ENCODE measurements at places on chromosomes 7 and 10.

DNA sequence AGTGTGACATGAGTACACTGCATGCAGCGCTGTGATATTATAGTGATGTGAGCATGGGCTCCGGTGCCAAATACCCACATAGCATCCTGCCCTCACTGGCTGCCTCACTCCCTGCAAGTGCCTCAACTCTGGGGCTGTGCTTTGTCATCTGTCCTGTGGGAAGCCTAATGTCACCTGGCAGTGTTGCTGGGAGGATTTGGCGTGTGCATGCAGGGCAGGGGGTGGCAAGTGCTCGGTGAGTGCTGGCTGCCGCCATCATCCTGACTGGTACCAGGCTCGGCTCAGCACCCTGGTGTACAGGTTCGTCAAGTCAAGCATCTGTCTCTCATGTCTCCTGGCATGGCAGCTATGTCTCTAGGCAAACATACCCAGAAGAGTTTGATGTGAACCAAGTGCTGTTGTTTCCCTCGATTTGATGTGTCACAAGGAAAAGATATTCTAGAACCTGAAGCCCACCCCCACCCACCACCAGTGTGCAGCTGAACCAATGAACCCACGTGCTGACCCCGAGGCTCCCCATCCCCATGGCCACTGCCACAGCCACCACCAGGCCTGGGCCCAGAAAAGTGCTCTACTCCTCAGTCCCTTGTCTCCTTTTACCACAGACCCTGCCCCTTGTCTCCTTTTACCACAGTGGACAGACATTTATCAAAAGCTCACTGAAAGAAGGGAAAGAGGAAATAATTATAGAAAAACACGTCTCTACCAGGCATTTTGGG is 135.8 kb downstream of the MAPK8 start:
- no peak for DNase-seq

GRCh38 chr7:143012409-143012808 is 14.5 kb downstream of the OR9A2 start:
- DNase-seq, result no peak

DNA sequence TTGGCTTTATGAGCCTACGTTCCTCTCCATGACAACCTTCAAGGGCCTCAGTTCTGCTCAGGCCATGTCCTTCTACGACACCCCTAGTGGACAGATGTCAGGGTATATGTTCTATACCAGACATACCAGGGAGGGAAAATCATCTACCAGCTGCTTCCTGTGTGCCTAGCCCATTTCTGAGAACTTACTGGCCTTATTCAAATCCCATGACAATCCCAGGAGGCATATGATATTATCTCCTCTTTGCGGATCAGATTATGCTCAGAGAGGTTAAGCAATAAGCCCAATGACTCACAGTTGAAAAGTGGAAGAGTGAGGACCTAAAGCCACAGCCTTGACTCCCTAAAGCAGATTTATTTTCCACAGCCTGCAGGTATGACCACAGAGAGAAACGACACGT is 139.3 kb downstream of the GLI3 start:
- DNase-seq, result no peak

DNA sequence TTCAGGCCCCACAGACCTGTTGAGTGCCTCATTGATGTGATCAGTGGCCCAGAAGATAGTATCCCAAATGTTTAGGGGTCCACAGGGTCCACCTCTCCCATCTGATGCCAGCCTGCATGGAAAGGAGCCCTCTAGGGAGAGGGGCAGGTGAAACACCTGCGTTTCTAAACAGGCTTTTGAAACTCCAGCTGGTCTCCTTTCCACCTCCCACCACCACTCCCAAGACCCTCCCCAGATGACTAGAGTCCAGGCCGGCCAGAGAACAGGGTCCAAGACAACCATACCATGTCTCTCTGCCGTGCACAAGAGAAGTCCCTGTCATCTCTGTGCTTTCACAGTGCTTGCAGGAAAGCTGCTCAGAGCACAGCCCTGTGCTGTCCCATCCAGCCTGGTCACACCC is 105.0 kb upstream of the NANOS1 start:
- no peak for DNase-seq

GRCh38 chr7:119377861-119378260 is 895.1 kb upstream of the KCND2 start:
- no peak for DNase-seq

DNA sequence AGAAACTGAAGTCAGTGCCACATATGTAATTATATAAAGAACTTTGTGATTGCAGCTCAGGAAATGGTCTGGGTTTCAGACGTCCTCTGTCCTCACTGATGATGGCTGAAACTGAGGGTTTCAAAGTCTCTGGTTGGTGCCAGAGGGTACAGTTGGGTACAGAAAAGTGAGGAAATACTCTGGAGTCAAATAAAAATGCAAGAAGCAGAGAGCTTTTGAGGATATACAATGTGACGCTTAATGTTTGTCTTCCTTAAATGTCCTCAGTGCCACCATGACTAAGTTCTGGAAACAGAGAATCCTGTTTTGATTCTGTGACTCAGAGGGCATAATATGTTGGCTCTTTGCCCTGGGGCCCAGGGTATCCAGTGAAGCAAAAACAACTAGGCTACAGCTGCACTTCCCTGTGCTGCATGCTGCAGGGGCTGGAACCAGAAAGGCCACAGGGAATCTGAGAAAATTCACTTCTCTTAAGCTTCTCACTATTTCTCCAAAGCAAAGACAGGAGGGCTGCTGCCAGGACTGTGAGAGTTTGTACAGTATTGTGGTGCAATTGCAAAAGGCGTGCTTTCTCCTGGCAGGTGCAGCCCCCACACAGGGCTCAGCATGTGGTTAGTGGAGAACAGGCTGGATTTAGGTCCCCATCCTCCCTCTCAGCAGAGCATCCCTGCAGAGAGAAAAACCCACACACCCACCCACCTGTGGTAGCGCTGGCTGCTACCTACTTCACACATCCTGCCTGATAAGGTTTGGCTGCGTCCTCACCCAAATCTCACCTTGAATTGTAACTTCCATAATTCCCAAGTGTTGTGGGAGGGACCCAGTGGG is 169.5 kb upstream of the SVIL start:
- DNase-seq, result no peak

DNA sequence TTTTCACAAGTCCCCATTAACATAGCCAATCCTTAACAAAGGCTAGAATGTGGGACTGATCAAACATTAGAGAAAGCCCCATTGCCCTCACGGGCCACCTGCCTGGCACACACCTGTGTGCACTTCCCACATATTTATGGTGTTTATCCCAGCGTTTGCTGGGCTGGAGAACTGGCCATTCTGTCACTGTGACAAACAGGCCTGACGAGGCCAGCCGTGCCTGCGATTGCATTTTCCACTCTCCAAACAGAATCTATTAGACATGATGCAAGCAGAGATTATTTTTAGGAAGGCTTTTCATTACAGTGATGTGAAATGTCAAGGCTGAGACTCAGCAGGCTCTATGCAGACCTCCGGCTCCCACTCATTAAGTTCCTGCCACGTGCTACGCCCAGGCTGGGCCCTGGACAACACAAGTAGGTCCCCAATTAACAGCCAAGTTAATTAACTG is 20.4 kb downstream of the PTPRN2 start:
- no peak for DNase-seq

DNA sequence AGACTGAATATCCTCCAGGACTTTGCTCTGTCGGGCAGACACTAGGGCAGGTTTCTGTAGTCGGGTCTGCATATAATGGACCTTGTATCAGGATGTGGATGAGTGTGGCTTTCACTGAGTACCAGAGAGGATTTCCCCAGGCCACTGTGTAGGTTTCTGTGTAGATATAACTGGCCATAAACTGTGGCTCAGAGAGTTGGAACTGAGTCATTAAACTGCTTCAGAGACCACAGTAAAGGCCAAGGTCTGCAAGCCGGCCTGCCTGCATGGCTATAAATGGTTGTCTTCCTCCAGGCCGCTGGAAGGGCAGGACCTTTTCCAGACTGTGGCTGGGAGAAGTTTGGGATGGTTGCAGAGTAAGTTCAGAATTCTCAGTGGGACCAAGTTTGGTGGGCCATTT is 16.9 kb downstream of the ZNF92 start:
- DNase-seq, result no peak

DNA sequence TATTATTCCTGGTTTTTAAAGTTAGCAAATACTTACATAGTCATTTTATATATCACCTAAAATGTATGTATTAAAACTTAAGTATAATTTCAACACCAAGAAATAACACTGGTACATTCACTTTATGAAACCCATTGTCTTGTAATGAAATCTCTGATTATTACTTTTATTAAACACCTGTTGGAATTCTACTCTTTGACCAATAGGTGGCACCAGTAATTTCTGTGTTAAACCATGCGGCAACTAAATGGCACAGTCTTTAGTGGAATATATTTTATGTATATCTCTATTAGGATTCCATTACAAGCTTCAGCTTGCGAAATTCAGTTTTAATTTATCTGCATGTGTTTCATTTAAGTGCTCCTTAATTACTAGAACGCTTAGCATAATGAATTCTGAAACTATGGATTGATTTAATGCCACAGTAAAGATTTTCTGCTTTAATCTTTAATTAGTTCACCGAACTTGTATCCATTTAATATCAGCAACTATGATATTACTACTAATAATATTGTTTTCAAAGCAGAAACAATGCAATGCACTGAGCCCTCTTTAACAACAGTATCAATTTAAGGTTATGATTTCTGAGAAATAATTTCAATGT is 181.3 kb downstream of the MAGI2 start:
- no peak for DNase-seq

Measured in activated CD8-positive, alpha-beta memory T cell treated with anti-CD3 and anti-CD28 coated beads for 1 hour (primary cell).